Fibroblast of skin of scalp (primary cell): ENCODE measurements at places on chromosomes 7 and 10.

DNA sequence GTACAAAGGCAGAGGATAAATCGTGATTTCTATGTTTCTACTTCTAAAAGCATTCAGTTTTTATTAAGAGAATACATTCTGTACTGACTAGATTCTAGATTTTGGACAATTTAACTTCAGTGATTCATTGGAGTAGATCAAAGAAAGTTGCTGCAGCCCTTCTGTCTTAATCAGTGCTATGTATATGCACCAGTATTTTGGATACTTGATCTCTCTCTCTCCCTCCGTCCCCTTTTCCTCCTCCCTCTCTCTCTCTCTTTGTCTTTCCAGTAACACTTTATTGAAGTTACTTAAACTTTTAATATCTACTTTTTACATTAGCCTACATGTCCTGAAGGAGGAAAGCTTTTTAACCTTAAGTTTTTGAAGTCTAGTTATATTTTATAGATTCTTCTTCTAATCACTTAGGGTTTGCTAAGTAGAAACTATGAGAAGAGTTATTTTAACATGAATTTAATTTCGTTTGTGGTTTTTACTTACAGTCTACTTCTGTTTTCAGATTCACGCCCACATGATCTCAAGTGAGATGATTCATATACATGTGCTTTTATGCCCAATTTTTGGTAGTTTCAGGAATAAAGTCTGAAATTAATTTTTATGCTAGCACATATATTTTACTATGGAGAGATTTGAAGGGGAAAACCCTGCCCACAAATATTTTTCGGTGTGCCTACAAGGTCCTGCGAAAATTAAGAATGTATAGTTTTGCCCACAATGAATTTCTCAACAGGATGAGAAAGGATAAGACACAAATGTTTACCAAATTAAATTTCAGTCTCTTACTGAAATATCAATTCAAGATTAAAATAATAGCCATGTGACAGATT is 9.1 kb downstream of the MDFIC start:
- peak; percentile 65 for DNase-seq

DNA sequence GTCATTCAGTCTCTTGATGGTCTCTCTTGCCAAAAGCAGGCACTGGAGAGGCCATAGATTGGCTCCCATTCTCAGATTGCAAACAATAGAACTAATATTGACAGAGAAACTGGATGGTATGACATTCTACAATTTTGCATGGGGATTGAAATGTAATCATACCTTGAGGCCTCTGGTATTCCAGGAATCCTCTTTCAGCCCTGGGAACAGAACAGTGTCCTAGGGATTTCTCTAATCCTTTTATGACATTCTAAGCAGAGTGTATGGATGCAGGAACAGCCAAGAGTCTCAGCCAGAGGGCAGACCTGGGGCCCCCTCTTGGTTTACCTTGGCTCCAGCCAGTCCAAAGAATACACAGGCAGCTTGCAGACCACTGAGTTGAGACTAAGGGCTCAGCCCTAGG is 206.4 kb downstream of the KCNMA1 start:
- DNase-seq = peak; percentile 19

DNA sequence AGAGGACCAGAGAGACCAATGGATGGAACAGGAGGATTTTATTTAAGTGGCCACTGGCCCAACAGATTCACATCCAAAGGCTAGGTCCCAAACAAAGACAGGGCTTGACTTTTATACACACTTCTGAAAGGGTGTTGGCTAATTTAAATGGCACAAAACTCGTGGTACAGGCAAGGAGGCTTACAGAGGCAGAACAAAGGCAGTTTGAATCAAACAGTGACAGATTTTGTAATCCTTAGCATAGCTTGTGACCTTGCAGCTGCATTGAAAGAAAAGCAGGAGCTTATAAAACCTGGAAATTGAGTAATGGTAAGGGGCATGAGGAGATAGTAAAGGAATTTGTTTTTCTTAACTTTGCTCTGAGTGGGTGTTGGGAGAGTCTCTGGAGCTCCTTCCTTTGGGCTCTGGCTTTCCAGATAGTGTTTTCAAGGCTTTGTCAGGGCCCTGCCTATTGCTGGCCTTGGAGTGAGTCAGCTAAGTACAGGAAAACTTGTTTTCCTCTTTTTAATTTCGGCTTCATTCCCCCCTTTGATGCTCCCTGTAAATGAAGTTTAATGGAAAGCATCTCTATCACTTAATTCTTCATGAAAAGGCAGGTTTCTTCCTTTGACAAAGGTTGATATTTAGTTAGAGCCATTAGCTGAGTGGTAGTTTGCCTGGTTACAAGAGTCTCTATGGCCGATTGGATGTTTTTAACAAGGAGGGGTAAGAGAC is 96.9 kb downstream of the TRIM24 start:
- no peak for DNase-seq

- DNase-seq = no peak
These were observed 100.8 kb downstream of the ATXN7L1 start for GRCh38 chr7:105775580-105775979.

DNA sequence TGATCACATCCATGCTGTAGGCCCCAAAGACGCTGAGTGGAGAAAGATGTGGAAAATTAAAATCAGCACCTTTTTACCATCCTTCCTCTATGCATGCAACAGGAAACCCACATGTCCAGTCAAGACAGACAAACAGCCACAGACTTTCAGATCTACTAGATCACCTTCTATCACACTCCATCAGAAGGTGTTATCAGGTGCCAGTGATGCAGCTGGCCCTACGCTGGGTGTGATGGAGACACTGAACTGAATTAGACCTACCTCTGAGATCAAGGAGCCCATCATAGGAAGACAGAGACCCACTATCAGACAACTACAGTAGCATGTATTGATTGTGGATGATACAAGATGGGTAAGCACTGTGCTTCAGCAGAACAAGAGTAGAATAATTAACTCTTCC is 15.5 kb downstream of the CYP3A4 start:
- DNase-seq = no peak
